NCI-H2171 treated with DMSO at 0.1 percent for 48 hours (cell line): ENCODE measurements at places on chromosomes 7 and 10.

DNA sequence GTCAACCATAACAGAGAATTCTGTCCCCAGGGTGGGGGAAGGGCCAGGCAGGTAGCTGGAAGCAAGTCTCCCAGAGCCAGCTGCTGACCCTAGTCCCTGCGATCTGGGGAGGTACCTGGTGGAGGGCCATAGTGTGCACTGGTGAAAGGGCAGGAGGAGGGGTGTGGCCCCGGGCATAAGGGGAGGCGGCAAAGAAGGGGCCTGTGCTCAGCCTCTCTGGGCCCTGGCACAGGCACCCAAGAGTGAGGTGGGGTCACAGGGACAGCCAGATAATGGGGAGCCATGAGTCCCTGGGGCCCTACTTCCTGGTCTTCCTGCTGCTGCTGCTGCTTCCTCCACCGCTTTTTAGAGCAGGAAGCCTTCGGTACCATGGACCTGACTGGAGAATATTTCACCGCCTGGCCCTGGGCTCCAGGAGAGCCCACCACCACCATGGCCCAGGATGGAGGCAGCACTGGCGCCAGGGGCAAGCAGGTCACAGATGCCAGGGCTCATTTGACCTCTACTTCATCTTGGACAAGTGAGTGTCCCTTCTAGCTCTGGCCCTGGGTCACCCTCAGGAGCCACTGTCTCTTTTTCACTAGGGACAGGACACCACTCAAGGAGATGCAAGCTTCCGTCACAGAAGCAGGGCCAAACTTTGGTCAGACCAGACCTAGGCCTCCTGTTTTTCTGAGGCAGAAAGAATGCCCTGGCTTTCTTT is at the start of gene ANTXRL:
TSS of gene ANTXRL (plus strand) at position 7 of the 703 bp plus-strand sequence. CDS start at position 273, 266 bp downstream.
- DNase-seq, result no peak

DNA sequence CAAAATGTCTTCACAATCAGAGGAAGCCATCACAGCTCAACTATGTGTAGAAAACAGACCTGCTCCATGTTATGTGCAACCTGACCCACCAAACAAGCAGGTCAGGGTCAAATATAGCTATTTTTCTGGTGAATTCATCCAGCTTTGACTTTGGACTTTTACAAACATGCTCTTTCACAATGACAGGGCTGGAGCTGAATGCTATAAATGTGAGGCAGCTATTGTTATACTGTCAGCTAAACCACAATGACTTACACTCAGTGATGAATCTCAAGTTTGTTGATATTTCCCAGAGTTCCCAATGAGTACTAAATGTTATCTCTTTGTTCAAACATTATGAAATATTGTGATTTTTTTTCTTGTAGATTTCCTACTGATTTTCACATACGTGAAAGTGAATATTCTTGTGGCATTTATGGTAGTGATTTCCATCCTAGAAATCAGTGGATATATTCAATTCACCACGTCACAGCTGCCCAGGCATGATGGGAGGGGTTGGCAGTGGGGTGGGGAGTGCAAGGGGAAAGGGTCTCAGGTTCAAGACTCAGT is 2.5 kb upstream of the ITIH2 start:
- DNase-seq, result no peak

- no peak for DNase-seq
Observed at GRCh38 chr7:33671531-33672262, 233.6 kb upstream of the BMPER start.

- DNase-seq, result no peak
Observed at GRCh38 chr10:84135836-84136235, 3.5 kb upstream of the GHITM start.

GRCh38 chr10:95308389-95309302 is 17.8 kb upstream of the PDLIM1 start:
- no peak for DNase-seq

DNA sequence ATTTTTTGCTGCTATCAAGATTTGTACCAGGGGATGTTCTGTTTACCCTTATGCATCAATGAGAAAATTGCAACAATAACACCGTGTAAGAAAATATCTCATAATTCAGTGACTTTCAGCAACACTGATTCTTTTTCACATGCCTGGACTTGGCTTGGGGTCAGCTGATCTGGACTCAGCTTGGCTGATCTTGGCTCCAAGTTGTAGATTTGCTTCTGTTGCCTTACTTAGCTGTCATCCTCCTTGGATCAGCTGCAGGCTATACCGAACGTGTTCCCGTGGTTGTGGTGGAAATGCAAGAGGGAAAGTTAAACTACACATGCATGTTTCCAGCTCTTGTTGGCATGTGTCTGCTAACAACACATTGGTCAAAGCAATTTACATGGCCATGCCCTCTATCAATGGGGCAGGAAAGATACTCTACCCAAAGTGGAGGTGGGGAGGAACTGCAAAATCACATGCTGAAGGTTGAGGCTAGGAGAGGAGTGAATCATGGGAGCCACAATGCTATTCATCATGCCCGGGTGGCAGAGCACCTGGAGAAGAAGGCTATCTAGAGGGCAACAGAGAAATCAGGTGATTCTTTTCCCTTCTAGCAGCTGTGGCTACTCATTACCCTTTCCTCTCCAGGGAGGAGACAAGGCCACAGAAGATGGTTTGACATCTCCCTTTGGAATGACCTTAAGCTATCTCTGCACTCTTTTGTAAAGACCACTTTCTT is 1276.3 kb upstream of the AUTS2 start:
- no peak for DNase-seq

GRCh38 chr10:48496831-48497779 is 107.8 kb downstream of the ARHGAP22 start:
- no peak for DNase-seq

- DNase-seq, result no peak
Observed at GRCh38 chr7:879706-880105, 3.4 kb downstream of the GET4 start.

- DNase-seq, result no peak
Observed at GRCh38 chr10:93066544-93066913, 5.9 kb downstream of the CYP26C1 start.

DNA sequence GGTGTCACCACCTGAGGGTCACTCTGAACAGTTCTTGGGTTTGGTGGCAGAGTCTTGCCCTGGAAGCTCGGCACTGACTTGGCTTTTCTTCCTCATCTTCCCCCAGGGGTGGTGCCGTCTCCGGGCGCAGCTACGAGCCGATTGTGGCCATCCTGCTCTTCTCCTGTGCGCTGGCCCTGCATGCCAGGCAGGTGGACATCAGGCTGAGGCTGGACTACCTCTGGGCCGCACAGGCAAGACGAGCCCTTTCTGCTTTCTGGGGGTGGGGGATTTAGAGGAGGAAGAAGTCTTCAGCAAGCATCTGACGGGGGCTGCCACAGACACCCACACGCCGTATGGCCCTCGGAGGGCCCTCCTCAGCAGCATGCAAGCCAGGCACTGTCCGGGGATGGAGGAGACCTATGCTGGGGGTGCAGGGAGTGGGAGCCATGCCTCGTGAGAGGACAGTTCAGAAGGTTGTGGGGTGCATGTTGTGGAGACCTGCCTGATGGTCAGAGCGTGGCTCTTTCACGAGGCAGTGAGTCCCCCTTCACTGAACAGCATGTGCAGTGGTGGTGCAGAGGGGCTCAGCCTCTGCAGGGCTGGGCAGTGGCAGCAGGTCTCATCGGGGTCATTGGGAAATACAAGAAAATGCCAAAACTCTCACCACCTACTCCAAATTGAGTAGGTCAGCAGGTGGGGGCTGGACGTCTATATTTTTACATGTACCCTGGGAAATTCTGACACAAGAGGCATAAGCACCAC is 112.4 kb downstream of the ADCY1 start:
- no peak for DNase-seq

GRCh38 chr10:62527019-62527827 is 153.1 kb downstream of the ZNF365 start:
- no peak for DNase-seq
